OCI-M1 (cell line): ENCODE measurements at places on chromosomes 2 and 18.

GRCh38 chr2:187590175-187590574, 35.9 kb upstream of the TFPI start:
- no peak for DNase-seq

GRCh38 chr18:42305869-42306593, 351.0 kb downstream of the PIK3C3 start:
- DNase-seq: peak; percentile 72

DNA sequence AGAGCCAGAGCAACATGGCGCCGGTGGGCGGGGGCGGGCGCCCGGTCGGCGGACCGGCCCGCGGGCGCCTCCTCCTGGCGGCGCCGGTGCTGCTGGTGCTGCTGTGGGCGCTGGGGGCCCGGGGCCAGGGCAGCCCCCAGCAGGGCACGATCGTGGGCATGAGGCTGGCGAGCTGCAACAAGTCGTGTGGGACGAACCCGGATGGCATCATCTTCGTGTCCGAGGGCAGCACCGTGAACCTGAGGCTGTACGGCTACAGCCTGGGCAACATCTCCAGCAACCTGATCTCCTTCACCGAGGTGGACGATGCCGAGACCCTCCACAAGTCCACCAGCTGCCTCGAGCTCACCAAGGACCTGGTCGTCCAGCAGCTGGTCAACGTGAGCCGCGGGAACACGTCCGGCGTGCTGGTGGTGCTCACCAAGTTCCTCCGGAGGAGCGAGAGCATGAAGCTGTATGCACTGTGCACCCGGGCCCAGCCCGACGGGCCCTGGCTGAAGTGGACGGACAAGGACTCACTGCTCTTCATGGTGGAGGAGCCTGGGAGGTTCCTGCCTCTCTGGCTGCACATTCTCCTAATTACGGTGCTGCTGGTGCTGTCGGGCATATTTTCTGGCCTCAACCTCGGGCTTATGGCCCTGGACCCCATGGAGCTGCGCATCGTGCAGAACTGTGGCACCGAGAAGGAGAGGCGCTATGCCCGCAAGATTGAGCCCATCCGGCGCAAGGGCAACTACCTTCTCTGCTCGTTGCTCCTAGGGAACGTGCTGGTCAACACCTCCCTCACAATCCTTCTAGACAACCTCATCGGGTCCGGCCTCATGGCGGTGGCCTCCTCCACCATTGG, 507 bp downstream of the CNNM4 start:
- DNase-seq: peak; percentile 68

GRCh38 chr2:211216221-211216620, 659.8 kb downstream of the CPS1 start:
- peak; percentile 65 for DNase-seq

- DNase-seq: no peak
Measured at GRCh38 chr2:160541745-160542144, 48.1 kb upstream of the RBMS1 start.

DNA sequence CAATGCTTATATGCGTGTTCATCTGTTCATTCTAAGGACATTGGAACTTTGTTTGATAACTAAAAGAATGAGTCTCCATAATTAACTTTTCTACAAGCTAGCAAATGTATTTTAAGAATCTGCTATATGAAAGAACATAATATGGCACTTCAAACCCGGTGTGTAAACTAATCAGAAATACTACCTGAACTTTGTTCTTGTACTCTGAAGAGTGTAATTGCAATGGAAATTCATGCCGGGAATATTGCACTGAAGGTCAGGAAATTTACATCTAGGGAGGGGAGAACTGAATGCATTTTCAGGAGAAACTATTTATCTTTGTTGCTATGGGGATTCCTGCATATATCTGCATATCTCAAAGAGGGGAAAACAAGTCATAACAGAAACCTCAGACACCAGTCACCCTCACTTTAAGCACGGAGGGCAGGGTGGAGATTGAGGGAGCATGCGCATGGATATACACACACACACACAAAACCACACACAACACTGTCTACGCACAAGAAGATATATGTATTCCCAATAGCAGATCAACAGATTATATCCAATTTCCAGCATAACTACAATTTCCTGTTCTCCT, 76.2 kb downstream of the DTNA start:
- DNase-seq: no peak

GRCh38 chr2:155630760-155631159, 701.8 kb downstream of the NR4A2 start:
- no peak for DNase-seq

- DNase-seq: no peak
Measured at GRCh38 chr2:99389946-99390345, 52.8 kb downstream of the EIF5B start.

DNA sequence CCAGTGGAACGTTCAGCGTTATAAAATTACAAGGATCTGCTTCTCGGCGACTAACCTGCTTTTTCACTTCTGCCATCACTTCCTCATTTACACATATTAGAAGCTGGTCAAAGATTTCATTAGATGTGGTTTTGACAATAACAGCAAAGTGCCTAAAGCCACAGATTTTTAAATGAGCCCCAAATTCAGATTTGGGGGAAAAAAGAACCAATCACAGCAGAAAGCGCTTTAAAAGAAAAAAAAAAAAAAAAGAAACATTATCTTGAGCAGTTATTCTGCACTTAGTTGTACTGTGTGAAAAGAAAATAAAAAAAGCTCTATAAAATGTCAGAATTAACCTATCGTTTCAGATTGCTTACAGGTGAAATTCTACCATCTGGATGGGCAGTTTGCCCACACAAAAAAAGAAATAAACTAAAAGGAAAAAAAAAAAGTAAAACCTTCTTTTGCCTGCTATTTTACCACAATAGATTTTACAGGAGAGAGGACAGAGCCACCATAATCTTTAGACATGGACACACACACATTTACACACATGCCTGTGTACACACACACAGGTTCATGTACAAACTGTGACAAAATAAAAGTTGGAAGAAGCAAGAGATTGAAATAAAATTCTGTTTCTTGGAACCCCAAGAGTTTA, 167.2 kb downstream of the TCF4 start:
- no peak for DNase-seq

GRCh38 chr2:39625193-39625926, 40.4 kb upstream of the TMEM178A start:
- DNase-seq: peak; percentile 34

- peak; percentile 79 for DNase-seq
Measured at GRCh38 chr18:68623342-68623741, 91.6 kb downstream of the TMX3 start.

- DNase-seq: peak; percentile 77
Measured at GRCh38 chr18:3260995-3261372, 949 bp upstream of the MYL12B start.

DNA sequence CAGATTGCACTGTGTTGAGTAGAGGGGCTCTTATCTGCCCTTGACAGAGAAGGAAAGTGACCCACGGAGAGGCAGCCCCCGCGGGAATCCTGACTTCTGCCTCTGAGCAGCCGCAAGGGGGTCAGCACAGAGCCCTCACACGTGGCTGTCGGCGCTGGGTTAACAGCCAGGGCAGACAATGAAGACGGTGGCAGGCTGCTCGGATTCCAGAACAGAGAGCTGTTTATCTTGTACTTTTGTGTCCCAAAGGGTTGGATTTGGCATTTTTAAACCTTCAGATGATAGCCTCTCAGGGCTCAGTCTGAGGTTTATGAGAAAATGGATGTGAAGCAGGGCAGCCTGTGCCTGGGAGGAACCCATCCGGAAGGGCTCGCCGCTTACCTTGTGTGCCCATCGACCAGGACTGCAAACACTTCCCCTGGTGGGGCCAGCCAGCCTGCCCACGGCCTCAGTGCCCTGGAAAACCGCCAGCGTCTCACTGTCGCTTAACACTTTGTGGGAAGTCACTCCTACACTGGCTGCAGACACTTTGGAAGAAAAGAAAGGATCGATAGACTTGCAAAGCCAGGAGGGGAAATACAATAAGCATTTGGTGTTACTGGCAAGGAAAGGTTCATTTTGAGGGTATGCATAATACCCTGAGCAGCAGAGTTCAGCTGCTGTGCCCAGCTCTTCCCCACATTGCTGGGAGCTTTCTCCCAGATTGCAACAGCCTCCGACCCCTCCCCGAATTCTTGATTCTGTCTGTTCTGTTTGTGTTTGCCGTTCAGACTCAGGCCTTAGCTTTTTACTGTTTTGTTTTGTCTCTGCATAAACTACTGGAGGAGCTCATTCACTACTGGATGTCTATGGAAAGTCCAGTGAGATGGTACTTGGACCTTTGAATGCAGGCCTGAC, 325.3 kb upstream of the MYT1L start:
- no peak for DNase-seq

DNA sequence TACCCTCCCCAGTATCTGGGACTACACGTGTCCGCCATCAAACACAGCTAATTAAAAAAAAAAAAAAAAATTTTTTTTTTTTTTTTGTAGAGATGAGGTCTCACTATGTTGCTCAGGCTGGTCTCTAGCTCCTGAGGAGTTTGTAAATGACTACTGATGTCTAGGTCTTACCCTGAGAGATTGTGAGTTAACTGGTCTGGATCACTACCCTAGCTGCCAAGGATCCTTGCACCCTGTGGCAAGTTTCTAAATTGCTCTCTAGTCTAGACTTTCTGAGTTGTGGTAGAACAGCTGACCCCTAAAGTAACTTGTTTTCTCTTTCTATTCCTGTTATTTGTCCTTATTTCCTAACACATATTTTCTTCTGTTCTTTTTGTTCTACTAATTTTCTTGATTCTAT, 44.5 kb downstream of the ABHD3 start:
- no peak for DNase-seq
